Activated T-cell treated with anti-CD3 and anti-CD28 coated beads, Interleukin-2, amount 50 U/mL, for 1 hour (primary cell): ENCODE measurements at places on chromosomes 1 and 21.

- no peak for DNase-seq
Observed at GRCh38 chr1:246160905-246161304, 346.2 kb downstream of the SMYD3 start.

- no peak for DNase-seq
Observed at GRCh38 chr1:92577261-92577895, 90.7 kb upstream of the GFI1 start.

DNA sequence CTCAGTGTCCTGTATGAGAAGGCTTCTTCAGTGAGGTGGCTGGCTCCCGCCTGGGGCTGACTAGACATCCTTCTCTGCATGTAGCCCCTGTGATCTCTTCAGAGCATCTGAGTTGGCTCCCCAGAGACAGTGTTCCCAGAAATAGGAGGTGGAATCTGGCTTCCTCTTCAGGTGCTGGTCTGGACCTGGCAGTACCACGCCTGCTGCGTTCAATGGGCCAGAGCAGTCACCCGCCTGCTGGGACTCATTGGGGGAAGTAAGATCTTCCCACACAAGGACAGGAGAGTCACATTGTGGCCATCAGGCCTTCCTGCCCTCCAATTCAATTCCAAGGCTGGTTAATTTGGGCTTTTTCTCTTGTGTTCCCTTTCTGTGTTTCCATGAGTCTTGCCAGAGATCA lies 51.0 kb downstream of the ADARB1 start:
- no peak for DNase-seq

- no peak for DNase-seq
Observed at GRCh38 chr1:35536556-35537162, 20.5 kb downstream of the KIAA0319L start.

GRCh38 chr1:192907545-192908243 lies 98.9 kb downstream of the RGS2 start:
- DNase-seq: no peak

DNA sequence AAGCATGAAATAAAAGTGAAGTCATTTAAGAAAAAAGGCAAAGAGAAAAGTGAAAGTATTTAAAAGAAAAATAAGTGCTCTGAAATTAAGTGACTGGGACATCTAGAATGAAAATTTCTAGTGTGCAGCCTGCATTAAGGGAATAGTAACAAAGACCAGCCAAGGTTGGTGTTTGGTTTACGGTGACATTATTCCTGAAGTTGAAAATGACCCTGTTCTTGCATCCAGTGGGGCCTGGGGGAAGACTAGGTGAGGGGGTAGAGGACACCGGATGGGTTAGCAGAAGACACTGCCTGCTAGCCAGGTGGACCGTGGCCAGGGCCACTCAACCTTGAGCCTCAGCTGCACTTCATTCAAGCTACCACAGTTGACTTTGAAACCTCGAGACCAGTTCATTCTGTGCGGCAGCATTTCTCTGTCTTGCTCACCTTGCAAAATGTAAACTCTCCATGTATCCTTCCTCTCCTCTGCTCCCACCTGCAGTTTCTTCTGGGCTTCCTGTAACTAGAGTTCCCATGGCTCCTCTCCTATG lies 14.3 kb upstream of the KCNK1 start:
- DNase-seq: no peak

- DNase-seq: no peak
Observed at GRCh38 chr1:30420519-30421050, 302.8 kb downstream of the MATN1 start.

- no peak for DNase-seq
Observed at GRCh38 chr1:207805841-207806421, 54.1 kb downstream of the CD46 start.

- no peak for DNase-seq
Observed at GRCh38 chr1:26728645-26729044, 32.8 kb downstream of the ARID1A start.

- no peak for DNase-seq
Observed at GRCh38 chr21:42051788-42052187, 19.3 kb upstream of the UMODL1 start.

DNA sequence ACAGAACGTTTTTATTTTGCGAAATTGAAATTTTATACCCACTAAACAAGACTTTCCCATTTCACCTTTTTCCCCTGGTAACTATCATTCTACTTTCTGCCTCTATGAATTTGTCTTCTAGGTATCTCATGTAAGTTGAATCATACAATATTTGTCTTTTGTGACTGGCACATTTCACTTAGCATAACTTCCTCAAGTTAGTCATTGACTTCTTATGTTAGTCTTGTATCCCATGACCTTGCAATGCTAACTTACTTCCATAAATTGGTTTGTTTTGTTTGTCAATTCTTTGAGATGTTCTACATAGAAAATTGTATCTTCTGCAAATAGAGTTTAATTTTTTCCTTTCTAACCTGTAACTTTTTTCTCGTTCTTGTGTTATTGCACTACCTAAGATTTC lies 26.9 kb downstream of the SH3BP5L start:
- DNase-seq: no peak

DNA sequence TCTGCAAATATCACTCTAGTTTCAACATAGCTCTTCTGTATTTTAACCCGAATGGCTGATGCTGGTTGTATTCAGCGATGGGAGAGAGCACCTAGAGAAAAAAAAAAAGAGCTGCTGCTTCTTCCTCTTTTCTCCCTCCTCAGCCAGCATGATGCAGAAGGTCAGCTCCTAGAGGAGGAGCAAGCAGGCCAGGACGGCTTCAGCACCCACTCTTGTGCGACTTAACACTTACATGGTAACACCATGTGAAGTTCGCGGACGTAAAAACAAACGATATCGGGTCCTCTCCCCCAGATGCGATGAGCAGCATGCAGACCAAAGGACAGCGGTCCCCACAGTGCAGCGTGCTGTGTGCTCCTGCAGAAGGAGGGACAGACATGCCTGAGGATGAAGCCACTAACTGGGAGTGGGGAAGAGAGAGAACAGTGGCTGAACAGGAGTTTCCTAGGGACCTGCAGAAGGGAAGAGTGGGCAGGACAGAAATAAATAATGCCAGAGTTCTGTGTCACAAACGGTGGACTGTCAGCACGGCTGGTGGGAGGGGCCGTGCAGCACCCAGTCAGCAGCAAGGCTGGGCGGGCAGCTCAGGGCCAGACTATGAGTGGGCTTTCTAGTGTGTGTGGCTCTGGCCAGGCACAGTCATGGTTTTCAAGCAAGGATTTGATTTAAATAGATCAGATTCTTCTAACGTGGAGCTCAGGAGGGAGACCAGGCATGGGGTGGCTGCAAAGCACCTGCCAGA lies 11.4 kb upstream of the B3GALT5 start:
- no peak for DNase-seq

DNA sequence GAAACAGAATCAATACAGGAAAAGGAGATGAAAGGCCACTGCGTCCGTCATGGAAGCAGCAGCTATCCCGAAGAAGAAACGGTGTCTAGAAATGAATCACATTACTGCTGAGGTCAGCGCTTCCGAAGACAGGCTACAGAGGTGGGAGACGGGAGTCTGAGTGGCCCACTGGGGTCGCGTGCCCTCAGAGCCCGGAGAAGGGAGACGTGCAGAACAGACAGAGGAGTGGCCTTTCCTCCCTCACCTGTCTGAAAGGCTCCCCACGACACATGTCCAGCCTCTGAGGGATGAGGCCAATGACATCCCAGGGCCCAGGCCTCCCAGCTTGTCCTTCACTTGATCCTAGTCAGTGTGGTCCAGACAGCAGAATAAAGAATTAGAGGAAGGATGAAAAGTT lies 35.9 kb downstream of the VPS26C start:
- DNase-seq: no peak

DNA sequence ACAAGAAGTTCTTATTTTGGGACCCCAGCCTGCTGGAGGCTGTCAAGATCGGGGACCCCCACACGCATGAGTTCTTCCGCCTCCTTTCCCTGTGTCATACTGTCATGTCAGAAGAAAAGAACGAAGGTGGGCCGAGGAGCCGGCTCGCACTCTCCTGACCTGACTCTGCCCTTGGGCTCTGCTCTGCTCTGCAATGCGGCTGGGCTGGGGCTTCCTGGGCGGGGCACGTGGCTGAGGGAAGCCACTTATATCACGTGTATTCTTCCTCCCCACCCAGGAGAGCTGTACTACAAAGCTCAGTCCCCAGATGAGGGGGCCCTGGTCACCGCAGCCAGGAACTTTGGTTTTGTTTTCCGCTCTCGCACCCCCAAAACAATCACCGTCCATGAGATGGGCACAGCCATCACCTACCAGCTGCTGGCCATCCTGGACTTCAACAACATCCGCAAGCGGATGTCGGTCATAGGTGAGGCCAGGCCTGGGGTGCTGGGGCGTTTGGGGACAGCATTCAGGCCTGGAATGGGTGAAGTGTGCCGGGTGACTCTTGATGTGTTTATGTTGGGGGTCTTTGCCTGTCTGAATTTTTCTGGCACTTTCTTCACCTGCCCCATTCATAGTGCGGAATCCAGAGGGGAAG lies 17.6 kb downstream of the ATP8B2 start:
- DNase-seq: peak; percentile 75

GRCh38 chr1:108072212-108072611 lies 107.2 kb upstream of the VAV3 start:
- no peak for DNase-seq

- DNase-seq: no peak
Observed at GRCh38 chr1:180268556-180269075, 38.6 kb downstream of the LHX4 start.

DNA sequence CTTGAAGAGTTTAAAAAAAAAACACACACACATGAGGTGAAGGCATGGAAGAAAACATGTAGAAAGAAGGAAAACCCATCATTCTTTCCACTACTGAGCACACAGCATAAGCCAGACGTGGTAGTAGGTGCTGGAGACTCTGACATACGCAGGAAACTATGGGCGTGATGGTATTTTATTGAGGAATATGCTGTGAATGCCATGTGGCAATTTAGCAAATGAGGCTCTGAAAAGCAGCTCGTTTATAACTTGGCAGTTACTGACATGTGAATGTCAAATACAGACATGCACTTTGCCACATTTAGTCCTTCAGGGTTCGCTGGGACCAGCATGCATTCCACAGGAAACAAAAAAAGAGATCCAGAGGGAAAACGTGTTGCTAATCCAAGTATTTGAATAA lies 74.3 kb upstream of the IFNAR2 start:
- DNase-seq: no peak

DNA sequence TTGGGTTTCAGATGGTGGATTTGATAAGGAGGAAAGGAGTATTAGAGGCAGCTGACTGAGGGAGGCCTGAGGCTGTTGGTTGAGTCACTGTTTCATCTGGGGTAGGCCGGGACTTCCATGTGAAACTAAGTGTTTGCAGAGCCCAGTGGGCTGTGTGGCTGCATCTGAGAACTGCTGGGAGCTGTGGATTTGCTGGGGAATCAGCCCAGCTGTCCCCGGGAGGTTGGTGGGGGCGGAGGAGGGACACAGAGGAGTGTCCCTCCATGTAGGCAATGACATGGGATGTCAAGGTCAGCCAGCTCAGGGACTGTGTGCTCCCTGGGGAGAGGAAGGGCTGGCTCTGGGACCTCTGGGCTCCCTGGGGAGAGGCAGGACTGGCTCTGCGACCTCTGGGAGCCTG lies 36.4 kb downstream of the SLC2A7 start:
- no peak for DNase-seq

GRCh38 chr1:228242409-228242808 lies 34.6 kb downstream of the OBSCN start:
- no peak for DNase-seq

DNA sequence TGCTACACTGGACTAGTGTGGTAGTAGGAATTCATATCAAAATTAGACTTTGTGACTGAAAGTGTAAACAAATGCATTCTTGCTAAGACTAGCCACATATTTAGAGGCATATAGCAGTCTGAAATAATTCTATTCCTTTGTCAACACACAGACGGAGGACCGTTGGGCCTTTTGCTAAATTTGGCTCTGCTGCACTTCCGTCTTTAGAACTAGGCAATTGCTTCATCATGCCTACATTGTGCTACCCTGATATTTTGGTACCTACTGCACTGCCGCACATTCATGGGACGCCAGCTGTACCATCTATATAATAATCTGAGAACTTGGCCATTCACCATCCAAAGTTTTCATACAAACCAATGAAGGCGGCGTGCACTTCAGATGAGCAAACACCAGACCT lies 346.8 kb downstream of the KIF26B start:
- DNase-seq: no peak

GRCh38 chr1:202976633-202977032 lies 9.6 kb upstream of the CYB5R1 start:
- DNase-seq: no peak

- no peak for DNase-seq
Observed at GRCh38 chr1:160256396-160257046, 5.8 kb downstream of the DCAF8 start.

- DNase-seq: no peak
Observed at GRCh38 chr1:63937461-63938022, 163.7 kb downstream of the ROR1 start.

DNA sequence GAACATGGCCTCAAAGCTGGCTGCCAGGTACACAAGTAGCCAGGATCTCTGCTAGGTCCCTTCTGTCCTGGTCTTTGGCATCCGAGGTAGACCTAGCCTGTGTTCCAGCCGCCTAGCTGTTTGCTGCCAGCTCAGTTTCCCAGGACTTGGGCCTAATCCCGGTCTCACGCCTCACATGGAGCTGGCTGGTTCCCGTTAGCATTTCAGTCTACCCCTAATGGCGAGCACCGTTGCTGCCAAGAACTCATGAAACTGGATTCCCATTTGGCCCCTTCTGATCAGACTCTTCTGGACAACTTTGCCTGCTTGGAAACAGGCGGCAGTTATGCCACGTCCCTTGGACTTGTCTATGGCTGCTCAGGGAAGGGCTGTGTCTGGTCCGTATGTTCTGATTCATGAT lies 26.2 kb upstream of the HHAT start:
- no peak for DNase-seq
